ENCODE measurements at places on chromosomes 5 and 9.

DNA sequence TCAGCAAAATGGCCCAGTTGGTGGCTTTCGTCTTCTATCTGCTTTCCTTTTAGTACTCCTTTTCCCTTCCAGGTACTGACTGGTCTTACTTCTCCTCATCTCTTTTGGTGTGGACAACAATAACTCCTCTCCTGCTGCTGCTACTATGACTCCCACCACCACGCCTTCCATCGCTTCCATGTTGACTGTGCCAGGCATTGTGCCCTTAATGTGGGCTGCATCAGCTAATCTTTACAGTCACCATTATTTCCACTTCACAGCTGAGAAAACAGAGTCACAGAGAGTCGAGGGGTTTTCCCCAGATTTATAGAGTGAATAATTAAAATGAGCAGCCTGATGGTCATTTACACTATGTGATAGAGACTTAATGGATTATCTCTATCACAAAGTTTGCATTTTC, 184.9 kb upstream of the IL12B start:
- no peak for DNase-seq

DNA sequence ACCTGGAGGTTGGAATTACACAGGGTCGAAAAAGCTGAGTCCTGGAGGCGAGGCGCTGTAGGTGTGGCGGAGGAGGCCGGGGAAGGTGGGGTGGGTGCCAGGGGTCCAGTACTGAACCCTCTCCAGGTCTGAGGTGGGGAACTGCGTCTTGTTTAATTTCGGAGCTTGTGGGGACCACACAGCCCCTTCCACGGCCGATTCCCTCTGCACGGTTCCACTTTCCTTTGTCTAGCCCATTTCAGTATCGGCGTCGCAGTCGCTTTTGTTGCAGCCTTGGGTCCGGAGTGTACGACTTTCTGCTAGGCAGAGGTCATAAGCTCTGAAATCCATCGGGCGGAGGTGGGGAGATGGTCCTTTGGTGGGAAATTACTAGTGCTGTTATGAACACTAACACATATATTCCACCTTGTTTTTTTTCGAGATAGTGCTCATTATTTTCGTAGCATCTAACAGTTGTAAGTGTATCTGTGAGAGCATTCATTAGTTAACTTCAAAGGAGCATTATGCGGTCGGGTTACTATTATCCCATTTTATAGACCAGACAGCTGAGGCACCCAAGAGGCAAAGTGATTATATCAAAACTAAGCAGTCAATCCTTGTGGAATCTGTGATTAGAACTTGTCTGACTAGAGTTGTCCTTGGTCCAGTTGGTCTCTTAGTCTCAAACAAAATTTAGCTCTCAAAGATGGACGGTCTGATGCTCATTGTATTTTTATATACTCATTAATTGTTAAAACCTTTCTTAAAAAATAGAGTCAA, 737 bp downstream of the RNF180 start:
- peak; percentile 67 for DNase-seq

GRCh38 chr5:58842852-58843251, 260.0 kb downstream of the RAB3C start:
- DNase-seq: no peak

GRCh38 chr9:91583161-91583875, 159.7 kb upstream of the NFIL3 start:
- DNase-seq: no peak
